ENCODE measurements at places on chromosomes 1 and 21. TPM values are rescaled to one million over a fixed set of nuclear protein-coding genes. Genes with fewer than 3 reads are reported as not detected.

Gene ADCY10
- 0.09 TPM for total RNA-seq

DNA sequence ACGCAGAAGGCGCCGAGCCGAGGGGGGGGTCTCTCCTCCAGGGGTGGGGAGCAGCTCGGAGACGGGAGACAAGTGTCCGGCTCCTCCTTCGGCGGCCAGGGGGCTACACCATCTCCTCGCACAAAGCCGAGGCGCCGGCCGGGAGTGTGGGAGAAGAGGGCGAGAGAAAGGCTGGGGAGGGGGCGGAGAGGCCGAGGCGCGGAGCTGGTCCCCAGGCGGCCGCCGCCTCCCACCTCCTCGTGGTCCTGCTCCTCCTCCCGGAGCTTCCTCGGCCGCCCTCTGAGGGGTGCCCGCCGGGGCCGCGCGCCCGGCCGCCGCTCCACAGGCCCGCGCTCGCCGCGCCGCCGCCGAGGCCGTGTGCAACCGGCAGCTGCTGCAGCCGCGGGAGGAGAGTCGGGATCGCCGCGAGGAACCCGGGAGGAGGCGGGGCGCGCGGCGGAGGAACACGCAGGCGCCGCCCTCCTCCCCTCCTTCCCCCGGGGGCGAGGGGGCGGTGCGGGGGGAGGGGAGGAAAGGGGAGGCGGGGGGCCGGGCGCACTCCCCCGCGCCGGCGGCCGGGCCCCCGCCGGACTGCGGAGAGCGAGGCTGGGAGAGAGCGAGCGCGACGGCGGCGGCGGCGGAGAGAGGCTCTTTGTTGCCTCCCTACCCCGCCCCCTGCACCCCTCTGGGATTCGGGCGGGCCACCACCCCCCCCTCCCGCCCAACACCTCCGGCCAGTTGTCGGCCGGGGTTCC is at the start of gene ENAH:
Gene ENAH, minus strand, starts transcription at position 395 of the 734 bp plus-strand sequence. CDS start 433 bp downstream, outside the sequence.
- DNase-seq = peak; percentile 86

DNA sequence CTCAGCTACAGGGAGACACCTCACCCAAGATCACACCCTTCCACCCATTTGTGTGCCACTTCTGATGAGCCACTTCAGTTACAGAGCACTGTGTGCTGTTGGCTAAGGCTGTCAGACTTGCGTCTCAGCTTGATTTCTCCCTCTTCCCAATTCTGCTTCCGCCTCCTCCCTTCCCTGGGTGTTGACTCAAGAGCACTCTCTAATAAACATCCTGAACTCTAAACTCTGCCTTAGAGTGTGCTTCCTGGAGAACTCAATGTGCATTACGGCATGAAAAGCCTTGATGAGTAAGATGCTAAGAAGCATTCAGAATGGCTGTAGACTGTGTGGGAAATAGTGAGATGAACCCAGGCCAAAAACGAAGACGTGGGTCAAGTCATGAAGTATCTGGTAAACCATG is 54.9 kb upstream of the S1PR1 start:
- no peak for DNase-seq

GRCh38 chr1:1928231-1929101 is 9.4 kb upstream of the TMEM52 start:
- peak; percentile 44 for DNase-seq
